Subcutaneous preadipocyte (primary cell): ENCODE measurements at places on chromosomes 13 and 19. TPM values are rescaled to one million over a fixed set of nuclear protein-coding genes. Genes with fewer than 3 reads are reported as not detected.

SIGLECL1 gene
- total RNA-seq: not detected in 2 replicates

IRS2 gene
- 2.6 and 5.7 TPM in 2 replicates for total RNA-seq

PINLYP gene
- total RNA-seq: 2.0 and 3.3 TPM in 2 replicates

MATK gene
- under 0.01 and 0.98 TPM in 2 replicates for total RNA-seq

VSTM2B gene
- total RNA-seq: not detected in 2 replicates

PRX gene
- total RNA-seq: 0.98 and 1.5 TPM in 2 replicates

ADGRE3 gene
- total RNA-seq: under 0.01 TPM in 1 of 2 replicates, not detected in the other

NRTN gene
- total RNA-seq: 0.20 TPM in 1 of 2 replicates, not detected in the other

FFAR3 gene
- not detected in 2 replicates for total RNA-seq

C1QTNF9 gene
- total RNA-seq: not detected in 2 replicates

KLK7 gene
- not detected in 2 replicates for total RNA-seq

APOC4 gene
- total RNA-seq: not detected in 2 replicates

ATP7B gene
- total RNA-seq: 2.2 TPM in 2 replicates

ZNF345 gene
- 1.8 and 2.2 TPM in 2 replicates for total RNA-seq

ZNF439 gene
- 0.20 and 0.37 TPM in 2 replicates for total RNA-seq

CEACAM7 gene
- not detected in 2 replicates for total RNA-seq

ZNF846 gene
- 5.5 and 9.6 TPM in 2 replicates for total RNA-seq

TMEM59L gene
- total RNA-seq: under 0.01 TPM in 2 replicates

PTH2 gene
- not detected in 2 replicates for total RNA-seq

LYPD3 gene
- total RNA-seq: not detected in 2 replicates

PALM gene
- 2.5 and 9.9 TPM in 2 replicates for total RNA-seq

IFNL1 gene
- not detected in 2 replicates for total RNA-seq

DLL3 gene
- 0.37 and 0.39 TPM in 2 replicates for total RNA-seq

AXL gene
- total RNA-seq: 157 and 435 TPM in 2 replicates

CYP4F11 gene
- not detected in 2 replicates for total RNA-seq

OR7G1 gene
- total RNA-seq: not detected in 2 replicates

URAD gene
- total RNA-seq: not detected in 2 replicates

SLC7A10 gene
- total RNA-seq: not detected in 2 replicates

MICOS13 gene
- total RNA-seq: 28.3 and 37.5 TPM in 2 replicates
